Ascending aorta (tissue), 2 donors: ENCODE measurements at places on chromosomes 5 and 9. TPM values are rescaled to one million over a fixed set of nuclear protein-coding genes. Genes with fewer than 3 reads are reported as not detected.

PCDHB3 gene
- 1.1 TPM for total RNA-seq

KIF12 gene
- not detected for total RNA-seq

TRIM36 gene
- 31.7 TPM for total RNA-seq

DNA sequence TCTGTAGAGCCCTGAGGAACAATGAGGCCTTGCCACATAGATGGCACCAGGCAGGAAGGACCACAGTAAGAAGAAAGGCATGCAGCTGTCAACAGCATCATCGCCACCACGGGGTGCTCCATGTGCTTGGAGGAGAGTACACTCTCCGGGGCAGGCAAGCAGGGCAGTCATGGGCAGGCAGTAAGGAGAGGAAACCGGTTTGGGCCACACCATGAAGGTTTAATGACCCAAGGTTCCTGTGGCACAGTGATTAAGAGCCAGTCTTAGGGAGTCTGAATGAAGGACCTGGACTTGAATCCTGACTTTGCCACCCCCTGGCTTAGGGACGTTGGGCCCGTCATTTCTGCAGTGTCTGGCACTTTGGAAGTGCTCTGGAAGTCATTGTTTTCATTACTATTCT, 80.6 kb upstream of the ZBTB43 start:
- no peak for DNase-seq

- no peak for DNase-seq
These were observed 29.0 kb downstream of the DCTN4 start for GRCh38 chr5:150729859-150730258.

GRCh38 chr9:83986765-83987401, 6.3 kb downstream of the RMI1 start:
- DNase-seq = no peak

GRCh38 chr9:96150324-96151227, 151.4 kb downstream of the HSD17B3 start:
- DNase-seq = no peak

DNA sequence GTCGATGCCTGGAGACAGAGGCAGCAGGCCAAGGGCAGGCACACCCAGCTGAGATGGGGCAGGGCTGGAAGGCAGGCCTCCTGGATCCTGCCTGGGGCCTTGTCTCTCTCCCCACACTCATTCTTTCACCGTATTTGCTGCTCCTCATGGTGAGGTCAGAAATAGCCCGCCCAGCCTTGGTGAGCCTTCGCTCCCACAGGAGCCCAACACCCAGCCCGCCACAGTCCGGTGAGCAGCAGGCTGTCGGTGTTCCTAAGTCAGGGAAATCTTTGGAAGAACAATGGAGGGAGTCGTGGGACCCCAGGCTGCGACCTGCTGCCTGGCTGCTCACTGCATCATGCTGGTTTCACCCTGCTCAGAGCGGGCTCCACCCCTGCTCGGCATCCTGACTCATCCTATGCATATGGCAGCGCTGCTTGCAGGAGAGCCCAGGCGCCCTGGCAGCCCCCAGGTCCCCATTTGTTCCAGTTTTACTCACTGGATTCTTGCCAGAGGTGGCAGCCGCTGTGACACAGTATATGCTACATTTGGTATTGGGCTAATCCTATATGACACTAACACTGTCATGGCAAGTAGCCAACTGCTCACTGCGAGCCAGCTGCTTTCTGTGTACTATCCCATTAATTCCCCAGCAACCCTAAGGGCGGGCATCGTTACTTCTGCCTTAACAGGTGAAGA, 53.2 kb upstream of the NCS1 start:
- DNase-seq = no peak

DNA sequence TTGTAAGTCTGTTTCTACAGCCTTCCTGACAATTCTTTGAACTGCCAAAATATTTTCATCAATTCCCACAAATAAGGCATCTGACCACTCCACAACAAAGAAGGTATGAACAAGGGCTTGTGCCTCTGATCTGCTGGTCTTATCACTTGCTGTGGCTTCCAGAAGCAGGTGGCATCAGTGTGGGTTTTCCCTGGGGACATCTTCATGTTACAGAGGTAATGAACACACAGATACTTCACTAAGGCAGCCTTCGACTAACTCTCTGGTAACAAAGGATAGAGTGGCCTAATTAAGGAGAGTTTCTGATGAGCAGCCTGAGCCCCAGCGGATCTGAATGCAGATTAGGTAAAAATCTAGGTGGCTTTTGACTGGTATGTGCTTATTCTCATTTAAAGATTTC, 15.2 kb upstream of the ERAP2 start:
- DNase-seq = no peak

DNA sequence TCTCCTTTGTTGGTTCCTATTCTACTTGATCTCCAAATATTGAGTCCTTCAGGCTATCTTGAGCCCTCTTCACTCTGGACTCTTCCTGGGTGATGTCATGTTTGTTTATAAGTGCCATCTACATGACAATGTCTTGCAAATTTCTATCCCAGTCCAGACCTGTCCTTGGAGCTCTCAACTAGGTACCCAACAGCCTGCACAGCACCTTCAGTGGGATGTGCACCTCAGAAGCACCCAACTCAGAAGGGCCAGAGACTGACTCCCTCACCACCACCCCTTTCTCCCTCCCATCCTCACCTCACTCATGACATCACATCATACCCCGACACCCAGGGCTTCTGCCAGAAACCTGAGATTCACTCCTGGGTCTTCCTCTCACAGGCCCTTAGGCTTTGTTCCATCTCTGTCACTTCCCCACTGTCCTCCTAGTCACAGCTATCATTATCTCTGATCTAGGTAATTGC, 14.4 kb downstream of the TXN start:
- no peak for DNase-seq

GRCh38 chr5:125582352-125582751, 835.9 kb upstream of the ZNF608 start:
- no peak for DNase-seq

GRCh38 chr5:5351288-5351979, 71.0 kb upstream of the ICE1 start:
- DNase-seq = no peak

DNA sequence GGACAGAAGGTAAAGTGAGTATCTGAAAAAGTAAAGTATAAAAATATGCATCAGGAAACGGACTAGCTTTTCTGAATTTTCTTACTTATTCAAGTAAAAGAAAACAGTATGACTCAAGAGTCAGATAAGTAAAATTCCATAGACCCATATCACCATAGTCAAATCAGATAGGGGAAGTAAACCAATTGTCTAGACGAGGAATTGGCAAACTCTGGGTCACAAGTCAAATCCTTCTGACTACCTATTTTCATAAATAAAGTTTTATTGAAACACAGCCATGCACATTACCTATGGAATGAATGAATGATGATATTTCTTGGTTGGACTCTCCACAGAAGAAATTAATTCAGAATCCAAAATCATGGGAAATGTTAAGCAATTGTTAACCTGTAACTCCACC, 59.1 kb upstream of the TMC1 start:
- no peak for DNase-seq

DNA sequence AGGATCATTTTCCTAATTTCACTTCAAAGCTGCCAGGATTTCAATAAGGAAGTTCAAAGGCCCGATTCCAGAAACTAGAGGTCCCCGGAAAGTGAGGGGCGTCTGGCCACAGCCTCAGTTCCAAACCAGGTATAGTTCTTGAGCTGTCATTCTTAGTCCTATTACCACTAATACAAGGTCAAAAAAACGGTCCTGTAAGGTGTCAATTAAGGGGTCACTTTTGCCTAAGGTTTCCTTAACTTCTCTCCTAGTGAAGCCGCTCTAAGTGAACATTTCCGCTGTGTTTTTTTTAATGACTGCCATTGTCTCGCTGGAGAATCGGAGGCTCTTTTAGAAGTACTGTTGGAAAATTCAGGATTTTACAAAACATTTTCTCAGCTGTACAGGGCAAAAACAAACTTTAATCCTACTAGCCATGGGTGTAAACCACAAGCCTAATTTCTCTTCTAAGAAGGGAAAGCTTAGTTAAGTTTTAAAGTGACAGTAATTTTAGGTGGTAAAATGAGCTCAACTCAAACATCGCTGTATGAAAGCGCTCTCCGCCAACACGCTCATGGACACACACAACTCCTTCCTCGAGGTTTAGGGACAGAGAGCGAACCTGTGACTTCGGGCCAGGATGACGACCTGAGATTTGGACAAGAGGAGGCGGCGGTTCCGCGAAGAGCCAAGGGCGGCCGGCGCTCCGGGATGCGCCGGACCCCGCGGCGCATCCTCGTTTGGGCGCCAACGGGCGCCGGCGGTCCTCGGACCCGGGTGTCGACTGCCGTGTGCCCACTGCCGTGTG, 76.7 kb upstream of the IFNE start:
- no peak for DNase-seq

DNA sequence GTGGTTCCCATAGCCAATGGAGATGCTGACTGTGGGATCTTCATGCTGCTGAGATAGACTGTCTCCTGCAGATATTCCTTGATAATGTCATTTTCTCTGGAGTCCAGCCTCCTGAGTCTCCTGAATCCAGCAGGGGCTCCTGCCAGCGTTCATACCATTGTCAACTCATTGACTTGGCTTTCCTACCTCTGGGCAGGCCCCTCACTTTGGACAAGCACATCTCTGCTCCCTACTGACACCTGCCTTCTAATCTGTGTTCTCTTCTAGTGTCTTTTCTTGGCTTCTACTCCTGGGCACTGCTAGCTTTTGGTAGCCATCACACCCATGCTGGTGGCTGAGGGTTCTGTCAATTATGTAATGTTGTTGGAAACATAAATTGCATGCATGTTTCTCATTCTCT, 138.0 kb downstream of the ADCY2 start:
- DNase-seq = no peak

DNA sequence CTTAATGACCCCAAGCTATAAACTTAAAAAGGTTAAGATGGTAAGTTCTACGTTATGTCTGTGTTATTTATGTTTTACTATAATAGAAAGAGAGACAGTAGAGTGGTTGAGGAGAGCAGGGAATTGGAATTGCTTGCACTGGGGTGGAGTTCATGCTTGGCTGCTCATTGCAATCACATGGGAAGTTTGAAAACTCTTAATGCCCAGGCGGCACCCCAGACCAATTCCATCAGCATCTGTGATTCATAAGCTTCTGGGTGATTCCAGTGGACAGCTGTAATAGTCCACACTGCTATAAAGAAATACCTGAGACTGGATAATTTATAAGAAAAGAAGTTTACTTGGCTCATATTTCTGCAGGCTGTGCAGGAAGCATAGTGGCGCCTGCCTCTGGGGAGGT, 323.9 kb upstream of the MSX2 start:
- DNase-seq = no peak
